ENCODE measurements at places on chromosomes 5 and 9.

DNA sequence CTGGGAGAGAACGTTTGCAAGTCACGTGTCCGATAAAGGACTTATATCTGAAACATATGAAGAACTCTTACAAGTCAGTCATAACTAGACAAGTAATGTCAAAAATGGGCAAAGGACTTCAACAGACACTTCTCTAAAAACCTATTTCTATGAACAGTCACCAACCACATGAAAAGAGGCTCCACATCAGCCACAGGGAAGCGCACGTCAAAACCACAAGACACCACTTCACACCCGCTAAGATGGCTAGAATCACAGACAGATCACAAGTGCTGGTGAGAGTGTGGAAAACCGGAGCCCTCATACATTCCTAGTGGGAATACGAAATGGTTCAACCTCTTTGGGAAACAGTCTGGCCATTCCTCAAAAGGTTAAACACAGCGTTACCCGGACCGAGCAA is 11.5 kb upstream of the CARD9 start:
- no peak for DNase-seq

GRCh38 chr9:130701059-130702022 is 7.8 kb downstream of the EXOSC2 start:
- DNase-seq: peak; percentile 77

- DNase-seq: peak; percentile 17
Measured at GRCh38 chr5:65696892-65697291, 25.0 kb downstream of the SGTB start.

GRCh38 chr5:116897291-116897690 is 322.7 kb upstream of the SEMA6A start:
- no peak for DNase-seq

- DNase-seq: peak; percentile 65
Measured at GRCh38 chr9:14423815-14424261, 109.9 kb upstream of the NFIB start.

DNA sequence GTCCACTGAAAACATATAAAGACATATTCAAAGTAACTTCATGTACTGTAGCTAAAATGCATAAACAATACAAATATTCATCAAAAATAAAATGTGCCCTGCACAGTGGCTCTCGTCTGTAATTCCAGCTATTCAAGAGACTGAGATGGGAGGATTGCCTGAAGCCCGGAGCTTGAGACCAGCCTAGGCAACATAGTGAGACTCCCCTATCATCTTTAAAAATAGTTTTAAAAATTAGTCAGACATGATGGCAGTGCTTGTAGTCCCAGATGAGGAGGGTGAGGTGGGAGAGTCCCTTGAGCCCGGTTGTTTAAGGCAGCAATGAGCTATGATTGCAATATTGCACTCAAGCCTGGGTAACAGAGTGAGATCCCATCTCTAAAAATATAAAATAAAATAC is 534.1 kb downstream of the ANXA1 start:
- no peak for DNase-seq

DNA sequence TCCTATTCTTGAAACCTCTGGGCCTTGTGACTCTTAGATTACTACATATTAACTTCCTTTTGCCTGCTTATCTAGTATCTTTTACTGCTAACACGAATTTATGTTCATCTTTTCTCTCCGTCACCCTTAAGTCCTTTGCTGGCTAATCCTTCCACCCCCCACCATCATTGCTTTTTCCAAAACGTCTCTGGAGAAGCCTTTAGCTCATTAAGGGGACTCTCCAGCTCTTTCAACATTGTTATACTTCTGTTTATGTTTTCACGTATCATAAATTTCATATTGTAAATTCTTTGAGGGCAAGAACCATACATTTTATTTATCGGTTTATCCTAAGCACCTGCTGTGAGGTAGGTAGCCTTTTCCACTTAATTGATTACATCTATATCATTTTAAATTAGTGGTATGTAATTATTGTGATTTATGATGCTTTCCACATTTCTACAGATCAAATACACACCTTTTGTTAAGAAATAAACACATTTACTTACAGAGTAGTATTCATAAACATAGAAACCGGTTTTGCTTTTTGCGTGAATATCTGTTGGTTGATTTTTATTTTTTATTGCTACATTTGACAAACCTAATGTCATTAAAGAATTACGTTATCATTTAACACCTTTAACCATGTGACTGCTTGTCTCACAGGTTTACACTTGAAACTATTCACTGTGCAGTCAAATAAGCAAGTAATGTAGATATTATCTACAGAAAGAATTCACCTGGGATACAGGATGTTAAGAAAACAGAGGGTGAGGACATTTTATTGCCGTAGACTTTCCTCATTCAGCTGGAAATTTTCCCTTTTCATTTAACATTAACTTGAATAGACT is 15.4 kb upstream of the SNX2 start:
- no peak for DNase-seq

- DNase-seq: no peak
Measured at GRCh38 chr5:29001666-29002065, 1963.3 kb upstream of the CDH9 start.

DNA sequence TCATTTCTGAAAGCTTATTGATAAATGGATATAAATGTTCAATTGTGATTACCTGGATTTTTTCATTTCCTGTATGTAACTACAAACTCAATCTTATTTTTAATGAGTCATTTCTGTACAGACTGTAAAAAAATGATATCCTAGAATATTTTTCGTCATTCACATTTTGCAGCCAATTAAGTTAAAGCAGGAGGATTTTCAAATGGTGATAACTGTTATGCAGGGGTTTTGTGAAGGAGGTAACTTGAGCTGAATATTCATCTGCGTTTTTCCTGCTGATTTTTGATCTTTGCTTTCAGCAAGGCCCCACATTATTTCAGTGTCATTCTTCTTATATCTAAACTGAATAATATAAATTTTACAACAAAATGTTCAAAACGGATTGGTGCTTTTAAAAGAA is 74.1 kb downstream of the SLF1 start:
- no peak for DNase-seq

GRCh38 chr5:65695896-65696295 is 26.0 kb downstream of the SGTB start:
- no peak for DNase-seq

- DNase-seq: no peak
Measured at GRCh38 chr5:87074934-87075541, 192.6 kb upstream of the RASA1 start.

DNA sequence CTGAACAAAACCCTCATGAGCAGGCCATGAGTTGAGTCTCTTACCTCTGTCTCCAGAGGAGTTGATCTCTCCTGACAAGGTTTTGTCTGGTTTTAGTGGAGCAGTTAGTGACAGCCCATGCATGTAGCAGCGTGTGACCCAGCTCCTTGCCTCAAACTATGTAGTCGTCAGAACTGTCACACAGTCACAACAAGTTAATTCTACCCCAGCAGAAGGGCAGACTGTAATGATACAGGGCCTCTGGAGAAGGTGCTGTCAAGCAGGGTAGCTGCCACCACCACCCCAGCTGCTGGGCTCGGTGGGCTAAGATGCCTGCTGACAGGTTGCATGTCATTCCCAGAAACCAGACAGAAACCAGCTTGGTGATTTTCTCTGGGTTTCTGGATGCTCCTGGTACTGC is 194.5 kb downstream of the PSAT1 start:
- no peak for DNase-seq

DNA sequence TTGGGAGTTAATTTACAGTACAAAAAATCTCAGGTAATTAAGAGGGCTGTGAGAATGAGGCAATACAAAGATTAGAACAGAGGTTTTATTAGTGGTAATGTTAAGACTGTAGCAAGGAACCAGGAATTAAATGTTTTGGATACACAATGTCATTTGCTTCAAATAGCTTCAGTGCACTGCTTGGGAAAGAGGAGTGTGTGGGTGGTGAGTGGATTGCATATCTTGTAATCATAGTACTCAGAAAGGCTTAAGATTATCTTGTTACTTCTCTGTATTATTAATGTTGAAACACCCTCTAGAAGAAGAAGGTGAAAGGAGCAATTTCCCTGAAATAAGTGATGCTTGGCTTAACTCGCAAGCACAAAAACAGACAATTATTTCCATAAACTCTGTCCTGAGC is 21.0 kb upstream of the TBCA start:
- no peak for DNase-seq

- no peak for DNase-seq
Measured at GRCh38 chr5:73367650-73368049, 80.9 kb downstream of the FOXD1 start.

DNA sequence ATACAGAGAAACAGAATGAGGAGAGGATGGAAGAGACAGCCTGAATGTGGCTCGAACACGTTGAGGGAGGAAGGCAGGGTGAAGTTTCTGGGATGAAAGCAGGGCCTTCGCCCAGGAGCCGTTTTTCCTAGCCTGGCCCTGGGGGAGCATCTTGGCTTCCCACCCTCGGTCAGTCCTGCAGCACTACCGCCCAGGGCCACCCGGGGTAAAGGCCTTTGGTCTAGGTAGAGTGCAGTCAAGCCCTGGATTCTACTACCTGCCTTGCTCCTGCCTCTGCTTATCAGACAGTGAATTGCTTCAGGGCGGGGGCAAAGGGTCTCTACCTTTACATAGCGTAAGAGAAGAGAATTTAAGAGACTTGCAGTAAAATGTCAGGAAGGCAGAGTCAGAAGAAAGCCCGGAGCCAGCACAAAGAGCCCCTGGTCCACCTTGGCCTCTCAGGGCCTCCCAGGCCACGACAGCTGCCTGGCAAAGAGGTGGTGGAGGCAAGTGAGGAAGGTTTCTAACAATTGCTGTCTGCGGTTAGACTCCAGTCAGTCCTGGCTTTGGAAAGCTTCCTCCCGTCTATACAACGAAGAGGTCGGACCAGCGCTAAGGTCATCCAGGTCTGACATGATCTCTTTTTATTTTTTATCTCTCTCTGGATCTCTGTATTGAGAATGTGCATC is 17.9 kb downstream of the COL15A1 start:
- DNase-seq: no peak

DNA sequence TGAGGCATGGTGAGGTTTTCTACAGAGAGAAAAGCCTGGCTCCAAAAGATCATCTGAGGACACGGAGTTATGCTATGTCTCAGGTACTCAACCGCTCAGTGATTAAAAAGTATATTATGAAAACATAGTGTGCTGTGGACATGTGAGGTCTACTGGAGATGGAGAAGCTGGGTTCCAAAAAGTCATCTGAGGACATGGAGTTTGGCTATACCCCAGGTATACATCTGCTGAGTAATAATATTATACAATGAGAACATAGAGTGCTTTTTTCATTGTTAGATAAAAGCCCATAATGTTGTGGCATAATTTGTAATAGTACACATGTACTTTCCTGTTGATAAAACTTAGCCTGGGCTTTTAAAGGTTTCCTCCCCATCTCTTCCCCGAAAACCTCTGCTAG is 70.7 kb upstream of the SHISAL2B start:
- no peak for DNase-seq

DNA sequence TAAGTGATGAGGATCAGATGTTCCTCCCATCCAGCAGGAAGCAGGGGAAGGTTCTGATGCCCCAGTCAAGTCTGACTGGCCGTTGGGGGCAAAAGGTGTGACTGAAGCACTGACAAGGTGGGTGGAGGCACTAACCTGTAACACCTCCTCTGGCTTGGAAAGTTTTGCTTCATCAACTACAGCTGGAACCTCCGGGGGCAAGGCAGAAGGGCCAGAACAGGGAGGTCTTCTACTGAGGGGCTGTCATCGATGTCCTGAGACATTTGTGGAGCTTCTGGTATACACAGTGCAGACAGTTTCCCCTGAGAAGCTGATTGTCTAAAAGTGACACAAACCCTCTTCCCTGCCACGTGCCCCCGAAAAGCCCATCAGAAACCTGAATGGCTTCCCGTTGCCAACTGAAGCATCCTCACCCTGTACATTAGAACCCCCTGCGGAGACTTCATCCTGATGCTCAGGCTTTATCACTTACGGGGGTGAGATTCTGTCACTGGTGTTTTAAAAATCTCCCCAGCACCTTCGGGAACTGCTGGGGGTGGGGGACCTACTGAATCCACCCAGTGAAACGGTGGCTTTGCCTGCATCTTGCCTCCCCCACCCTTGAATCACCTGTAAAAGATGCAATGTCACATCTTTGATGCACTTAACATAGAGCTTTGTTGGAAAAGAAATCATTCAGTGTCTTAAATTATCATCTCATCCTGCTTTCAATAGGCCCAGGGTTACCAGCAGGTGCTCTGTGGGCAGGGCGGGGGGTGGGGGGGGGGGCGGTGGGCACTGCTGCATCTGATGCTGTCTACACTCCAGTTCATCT is 24.6 kb downstream of the TRAF1 start:
- no peak for DNase-seq

- no peak for DNase-seq
Measured at GRCh38 chr5:131899686-131900085, 45.8 kb downstream of the MEIKIN start.

DNA sequence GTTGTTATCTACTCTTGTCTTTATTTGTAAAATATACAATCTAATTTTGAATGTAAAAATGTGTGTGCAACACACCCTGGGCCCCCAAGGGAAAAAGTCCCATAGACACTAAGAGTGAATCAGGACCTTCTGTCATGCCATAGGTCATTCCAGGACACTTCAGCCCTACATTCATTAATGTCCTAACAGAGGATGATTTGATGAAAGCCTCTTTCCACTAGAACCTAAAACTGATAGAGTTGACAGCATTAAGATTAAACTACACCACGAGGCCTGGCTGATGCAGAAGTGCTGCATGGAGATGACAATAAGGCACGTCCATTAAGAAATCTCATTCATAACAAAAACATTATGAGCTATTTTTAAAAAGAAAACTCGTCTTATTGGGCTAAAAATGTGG is 46.2 kb downstream of the FRMD3 start:
- DNase-seq: no peak

DNA sequence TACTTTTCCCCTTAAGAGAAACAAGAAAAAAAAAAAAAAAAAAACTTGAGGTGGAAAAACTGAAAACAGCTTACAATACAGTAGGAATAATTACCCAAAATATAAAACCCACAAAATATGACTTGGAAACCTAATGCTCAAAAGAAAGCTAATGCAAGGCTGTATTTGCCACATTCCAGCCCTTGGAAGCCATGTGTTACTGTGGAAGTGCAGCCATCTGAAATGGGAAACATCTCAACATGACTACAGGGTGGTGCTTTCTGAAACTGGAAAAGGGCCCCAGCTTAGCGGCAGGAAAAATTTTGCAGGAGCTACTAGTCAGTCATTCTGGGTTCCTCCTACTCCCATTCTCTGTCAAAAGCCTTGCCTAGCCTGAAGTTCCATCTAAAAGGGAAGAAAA is 20.4 kb downstream of the CDK5RAP2 start:
- DNase-seq: no peak

DNA sequence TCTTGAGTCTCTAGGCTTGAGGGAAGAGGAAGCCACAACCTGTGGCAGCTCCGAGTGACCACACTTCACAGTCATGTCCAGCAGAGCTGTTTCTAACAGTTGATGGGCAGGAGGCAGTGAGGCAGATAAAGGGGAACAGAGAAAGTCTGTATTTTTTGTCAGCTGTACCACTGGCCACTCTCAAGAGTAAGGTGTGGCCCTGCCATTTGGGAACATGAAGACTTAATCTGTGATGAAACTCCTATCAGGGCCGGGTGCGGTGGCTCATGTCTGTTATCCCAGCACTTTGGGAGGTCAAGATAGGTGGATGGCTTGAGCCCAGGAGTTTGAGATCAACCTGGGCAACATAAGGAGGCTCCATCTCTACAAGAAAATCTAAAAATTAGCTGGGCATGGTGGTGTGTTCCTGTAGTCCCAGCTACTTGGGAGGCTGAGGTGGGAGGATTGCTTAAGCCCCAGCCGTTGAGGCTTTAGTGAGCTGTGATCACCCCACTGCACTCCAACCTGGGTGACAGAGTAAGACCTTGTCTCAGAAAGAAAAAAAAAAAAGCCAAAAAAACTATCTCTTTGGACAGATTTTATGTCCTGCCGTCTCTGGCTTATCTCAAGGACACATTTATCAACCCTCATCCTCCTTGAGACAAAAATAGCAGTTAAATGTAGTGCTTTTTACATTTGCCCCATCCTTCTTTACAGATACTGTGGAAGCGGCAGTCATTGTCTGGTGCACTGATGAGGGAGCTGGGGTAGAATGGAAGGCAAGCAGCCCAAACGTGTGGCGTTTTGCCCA is 11.9 kb upstream of the COL15A1 start:
- DNase-seq: no peak

All from hepatic stellate cell (primary cell).